NCI-H2171 (cell line): ENCODE measurements at places on chromosomes 5 and 9.

GRCh38 chr5:121870489-121870888 lies 18.8 kb downstream of the FTMT start:
- DNase-seq, result no peak

GRCh38 chr9:70257502-70257901 lies 1.3 kb upstream of the SMC5 start:
- no peak for DNase-seq

DNA sequence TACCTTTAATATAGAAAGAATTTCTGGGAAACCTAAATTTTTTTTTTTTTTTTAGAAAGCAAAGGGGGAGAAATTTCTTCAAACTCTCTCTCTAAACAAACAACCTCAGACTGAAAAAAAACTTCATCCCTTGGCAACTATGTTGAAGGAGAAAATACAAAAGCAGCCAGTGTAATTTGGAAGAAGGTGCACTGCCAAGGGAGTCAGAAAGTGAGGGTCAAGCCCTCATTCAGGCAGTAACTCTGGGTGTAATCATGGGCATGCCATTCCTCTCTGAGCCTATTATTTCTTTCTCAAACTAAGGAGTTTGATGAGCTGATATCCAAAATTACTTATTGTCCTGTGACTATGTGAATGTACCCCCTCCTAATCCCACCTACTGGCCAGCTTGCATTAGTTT lies 203.1 kb downstream of the BRINP1 start:
- no peak for DNase-seq

GRCh38 chr5:140791089-140791488 lies 3.6 kb upstream of the PCDHA2 start:
- DNase-seq, result no peak

GRCh38 chr9:24614070-24614469 lies 68.4 kb upstream of the IZUMO3 start:
- no peak for DNase-seq

GRCh38 chr5:96434201-96434645 lies 1.2 kb upstream of the PCSK1 start:
- no peak for DNase-seq

DNA sequence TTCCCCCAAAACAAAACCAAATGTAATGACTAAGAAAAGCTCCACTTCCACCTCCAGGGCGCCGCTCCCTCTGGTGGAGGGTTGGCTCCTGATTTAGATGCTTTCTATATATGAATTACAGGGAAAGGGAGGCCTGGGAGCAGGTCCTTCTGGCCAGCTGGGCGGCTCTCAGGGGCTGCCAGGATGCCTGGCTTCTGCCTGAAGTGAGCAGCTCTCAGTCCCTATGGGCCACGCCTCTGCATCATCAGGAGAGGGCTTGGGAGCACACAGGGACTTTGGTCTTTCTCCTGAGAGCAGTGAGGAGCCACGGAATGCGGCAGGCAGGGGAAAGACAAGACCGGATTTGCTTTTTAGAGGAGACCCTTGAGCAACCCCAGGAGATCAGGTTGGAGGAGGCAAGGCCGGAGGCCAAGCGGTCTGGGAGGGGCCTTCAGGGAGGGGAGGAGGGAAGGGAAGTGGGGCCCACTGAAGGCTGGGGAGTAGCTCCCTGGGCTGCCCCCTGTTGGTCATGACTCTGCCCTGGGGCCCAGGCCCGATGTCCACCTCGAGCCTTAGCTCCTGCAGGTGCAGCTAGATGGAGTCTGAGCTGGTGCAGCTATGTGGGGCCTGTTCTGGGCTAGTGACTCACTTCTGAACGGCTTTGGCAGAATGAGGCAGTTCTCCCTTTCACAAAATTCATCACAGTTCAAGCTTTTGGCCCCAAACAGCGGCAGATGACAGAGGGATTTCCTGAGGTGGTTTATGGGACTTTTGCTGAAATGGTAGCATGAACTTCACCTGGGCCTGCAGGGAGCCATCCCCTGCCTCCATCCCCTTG lies 11.3 kb upstream of the GRHPR start:
- DNase-seq, result no peak

DNA sequence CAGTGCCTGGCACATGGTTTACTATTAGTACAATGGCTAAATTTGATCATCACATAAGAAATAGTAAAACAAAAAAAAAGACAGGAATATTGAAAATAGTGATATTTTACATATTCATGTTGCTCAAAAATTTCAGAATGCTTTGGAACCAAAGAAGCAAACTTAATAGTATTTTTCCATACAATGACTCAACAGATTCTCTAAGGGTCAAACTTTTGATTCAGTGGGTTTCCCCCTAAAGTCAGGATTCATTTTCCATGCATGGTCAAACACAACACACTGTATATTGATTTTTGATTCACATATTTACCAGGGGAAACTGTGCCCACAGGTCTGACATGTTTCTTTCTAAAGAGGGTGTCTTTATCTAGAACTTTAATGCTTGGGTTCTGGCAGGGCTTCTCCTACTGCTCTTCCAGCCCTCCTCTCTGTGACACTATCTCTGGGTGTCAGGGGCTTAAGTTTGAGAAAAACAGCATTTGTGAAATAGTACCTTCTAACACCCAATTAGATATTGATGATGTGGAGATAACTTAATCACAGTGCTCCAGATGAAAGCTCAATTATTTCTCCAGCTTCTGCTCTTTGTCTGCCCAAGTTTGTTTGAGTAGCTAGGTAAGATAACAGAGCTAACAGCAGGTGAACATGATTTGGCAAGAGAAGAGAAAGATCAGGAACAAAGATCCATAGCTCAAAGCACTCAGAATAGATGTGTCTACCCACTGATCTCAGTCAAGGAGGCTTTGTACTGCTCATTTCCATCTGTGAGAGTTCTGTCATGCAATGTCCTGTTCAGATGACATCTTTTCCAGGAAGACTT lies 35.5 kb upstream of the ELL2 start:
- DNase-seq, result no peak

DNA sequence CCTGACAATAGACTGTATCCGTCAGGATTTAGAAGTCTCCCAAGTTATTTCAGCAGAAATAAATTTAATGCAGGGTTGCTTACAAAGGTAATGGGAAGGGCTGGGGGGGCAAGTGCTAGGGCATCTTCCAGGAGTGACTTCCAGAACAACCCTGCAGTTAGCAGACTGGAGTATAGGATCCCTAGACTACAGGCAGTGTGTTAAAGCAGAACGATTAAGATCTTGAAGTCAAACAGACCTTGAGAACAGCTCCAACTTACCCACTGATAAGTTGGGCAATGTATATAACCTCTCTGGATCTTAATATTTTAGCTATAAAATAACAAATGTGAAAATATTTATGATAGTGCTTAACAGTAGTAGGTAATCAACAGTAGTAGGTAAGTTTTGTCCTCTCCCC lies 113.6 kb upstream of the LIFR start:
- DNase-seq, result no peak

DNA sequence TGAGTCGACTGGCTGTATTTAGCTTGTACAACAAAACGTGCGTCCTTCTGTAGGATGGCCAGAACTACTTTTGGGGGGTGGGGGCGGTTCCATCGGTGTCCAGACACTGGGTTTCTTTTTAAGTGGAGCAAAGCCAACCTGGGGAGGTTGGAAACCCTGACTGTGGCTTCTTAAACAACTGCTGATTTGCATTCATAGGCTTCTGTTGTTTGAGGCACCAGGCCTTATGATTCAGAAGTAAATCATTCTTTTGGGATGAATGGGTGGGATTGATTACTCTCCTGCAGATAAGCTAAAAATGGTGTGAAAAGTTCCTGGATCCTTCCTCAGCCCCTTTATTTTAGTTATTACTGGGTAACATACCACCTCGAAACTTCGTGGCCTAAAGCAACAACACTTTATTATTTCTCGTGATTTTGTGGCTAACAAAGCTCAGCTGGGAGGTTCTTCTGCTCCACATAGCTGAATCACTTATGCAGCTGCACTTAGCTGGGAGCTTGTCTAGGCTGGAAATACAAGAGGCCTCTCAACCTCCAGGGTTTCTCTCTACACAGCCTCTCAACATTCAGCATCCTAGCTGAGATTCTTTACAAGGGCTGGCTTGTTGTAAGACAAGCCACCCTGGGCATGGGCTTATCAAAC lies 12.2 kb upstream of the SMIM32 start:
- DNase-seq, result no peak

DNA sequence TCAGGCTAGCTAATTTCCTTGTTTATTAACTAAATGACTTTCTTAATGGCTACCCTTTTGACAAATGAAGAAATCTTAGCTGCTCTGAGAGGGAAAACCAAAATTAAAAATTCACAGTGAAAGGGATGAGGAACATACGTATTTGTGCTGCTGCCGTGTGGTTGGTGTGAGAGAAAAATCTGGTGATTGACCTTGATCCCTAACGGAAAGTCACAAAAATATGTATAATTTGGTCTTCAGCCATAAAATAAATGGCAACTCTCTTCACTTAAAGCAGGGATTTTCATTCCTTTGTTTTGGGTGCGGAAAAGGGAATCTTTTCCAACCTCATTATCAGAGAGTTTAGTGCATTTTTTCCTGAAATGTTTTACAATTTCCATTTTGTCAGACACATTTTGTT lies 40.4 kb downstream of the PAM start:
- no peak for DNase-seq

DNA sequence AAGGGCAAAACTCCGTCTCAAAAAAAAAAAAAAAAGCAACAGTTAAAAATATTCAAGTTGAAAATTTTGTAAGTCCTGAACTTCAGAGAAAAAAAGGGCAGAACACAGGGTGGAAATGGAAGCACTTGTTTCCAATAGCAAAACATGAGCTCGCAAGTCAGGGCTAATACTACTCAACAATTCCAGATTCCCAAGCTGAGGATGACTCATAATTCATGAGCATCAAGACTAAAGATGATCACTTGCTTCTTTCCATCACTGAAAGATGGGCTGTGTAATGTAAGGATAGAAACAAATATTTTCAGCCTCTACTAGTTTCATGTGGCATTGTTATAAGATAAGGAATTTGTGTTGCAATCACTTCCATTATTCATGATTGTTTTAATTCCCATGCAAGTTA lies 33.5 kb upstream of the FST start:
- DNase-seq, result no peak

DNA sequence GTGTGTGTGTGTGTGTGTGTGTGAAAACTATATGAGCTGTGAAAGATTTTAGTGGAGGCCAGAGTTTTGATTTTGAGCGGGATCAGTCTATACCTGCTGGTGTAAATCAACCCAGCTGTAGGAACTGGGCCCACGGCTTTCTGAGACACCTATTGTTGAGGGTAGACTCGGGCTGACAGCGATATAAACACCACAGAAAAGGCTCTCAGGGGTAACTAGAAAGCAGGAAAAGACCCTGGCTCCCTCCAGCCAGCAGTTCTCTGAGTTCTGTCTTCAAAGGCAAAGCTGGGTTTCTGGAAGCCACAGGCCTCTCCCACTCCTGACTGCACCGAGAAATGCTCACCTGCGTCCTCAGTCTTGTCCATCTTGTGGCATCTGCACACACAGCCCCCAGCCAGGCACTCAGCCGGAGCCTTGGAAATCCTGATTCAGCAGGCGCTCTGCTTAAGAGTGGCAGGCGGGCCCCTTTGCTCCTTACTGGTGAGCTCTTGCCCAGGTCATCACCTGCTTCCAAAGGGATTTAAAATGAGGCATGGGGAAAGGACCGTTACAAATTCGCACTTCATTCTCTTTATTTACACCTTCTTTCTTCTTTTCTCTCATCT lies 223.3 kb downstream of the NDUFS4 start:
- no peak for DNase-seq

GRCh38 chr9:86176468-86176867 lies 77.1 kb upstream of the GOLM1 start:
- DNase-seq, result no peak

DNA sequence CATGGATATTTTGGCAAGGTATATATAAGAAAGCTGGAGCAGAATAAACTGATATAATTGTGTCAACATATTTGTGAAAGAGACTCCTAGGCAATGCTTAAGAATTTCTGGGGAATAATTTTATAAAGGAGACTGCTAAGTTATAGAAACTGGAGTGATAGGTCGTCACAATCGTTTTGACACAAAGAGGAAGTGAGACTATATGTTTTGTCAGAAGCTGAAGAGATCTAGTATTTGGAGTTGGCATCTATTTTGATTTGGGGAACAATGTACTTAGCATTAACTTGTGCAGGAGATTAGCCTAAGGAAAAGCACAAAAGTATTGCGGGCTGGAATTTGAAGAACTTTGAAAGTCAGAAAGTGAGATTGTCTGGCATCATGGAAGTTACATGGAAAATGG lies 582.5 kb downstream of the TAF11L14 start:
- DNase-seq, result no peak

- no peak for DNase-seq
Observed at GRCh38 chr9:116901260-116901659, 214.2 kb downstream of the TRIM32 start.

DNA sequence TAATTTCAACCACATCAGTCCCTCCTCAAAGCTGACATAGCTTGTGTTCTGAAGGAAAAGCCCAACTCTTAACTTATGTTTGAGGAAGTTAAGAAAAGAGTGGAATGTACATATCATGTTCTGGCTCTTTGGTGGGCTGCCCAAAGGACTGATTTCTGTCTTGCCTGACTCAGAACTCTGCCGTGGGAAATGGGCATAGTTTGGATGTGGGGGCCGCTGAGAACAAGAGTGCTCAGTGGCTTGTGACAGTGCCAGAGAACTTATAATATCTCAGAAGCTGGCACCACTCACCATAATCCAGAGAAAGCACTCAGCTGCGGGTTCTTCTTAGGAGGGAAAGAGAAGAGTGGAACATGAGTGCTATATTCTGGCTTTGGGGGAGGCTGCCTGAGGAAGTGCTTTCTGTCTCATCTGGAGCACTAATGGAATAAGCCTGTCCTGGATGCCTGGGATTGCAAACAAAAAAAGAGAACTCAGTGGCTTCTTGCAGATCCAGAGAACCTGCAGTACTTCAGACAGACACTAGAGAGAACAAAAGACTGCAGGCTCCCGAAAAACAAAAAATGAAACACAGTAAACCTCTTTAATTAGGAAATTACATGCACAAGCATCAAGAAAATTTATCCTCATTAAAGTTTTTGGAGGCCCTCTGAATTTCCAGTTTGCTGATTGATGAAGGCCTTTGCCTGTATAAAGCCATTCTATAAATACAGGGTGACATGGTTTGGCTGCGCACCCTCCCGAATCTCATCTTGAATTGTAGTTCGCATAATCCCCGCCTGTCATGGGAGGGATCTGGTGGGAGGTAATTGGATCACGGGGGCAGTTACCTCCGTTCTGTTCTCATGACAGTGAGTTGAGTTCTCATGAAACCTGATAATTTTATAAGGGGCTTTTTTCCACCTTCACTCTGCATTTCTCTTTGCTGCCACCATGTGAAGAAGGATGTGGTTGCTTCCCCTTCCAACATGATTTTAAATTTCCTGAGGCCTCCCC lies 207.0 kb downstream of the DMAC1 start:
- DNase-seq, result no peak
